MCF 10A (cell line): ENCODE measurements at places on chromosomes 5 and 9. TPM values are rescaled to one million over a fixed set of nuclear protein-coding genes. Genes with fewer than 3 reads are reported as not detected.

TMEM174 gene
- total RNA-seq, result not detected in 2 replicates

DNA sequence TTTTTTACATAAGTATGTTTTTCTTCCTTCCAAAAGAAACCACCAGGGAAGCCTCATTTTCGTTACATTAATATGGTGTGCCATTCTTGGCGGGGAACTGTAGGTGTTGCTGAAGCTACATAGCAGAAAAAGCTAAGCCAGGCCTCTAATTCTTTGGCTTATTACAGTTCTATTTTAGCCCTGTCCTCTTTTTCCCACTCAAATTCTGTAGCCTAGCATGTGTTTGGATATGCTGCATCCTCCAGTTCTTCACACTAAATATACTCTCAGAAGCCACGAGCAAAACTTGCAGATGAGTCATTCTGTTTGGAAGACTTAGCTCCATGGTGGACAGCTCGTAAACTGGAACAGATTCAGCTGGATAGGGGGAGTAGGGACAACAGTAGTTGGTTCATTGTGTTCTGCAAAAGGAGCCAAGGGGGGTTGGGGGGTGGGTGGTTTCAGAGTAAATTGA is 369.4 kb downstream of the TMEM161B start:
- peak; percentile 2 for DNase-seq

GRCh38 chr5:158022837-158023236 is 163.9 kb upstream of the CLINT1 start:
- no peak for DNase-seq

- DNase-seq, result no peak
These were observed 6.2 kb downstream of the TTLL11 start for GRCh38 chr9:122086873-122087272.

DNA sequence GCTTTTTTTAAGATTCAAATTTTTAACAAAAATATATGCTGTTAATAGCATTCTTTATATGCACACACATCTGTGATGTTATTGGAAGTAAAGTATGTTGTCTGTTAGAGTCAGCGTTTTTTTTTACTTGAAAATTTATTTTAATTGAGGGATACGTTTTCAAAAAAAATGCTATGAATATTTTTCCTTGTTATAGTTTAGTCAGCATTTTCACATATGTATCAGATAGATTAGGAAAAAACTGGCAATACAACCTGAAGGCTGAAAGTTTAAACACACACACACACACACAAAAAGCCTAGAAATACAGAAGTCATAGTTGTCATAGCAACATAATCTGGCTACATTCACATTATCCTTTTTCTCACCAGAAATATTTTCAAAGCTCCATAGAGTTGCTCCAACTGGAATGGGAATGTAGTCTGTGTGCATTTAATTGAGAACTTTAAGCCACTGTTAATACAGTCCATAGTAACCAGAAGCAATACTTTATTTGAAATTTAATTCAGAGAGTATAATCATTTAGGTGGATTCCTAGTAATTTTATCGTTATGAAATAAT is 116.6 kb downstream of the CDH12 start:
- DNase-seq, result no peak

- DNase-seq, result no peak
These were observed 227.3 kb downstream of the LURAP1L start for GRCh38 chr9:13001989-13002580.
